Sigmoid colon (tissue), 7 donors: ENCODE measurements at places on chromosomes 3 and 15. TPM values are rescaled to one million over a fixed set of nuclear protein-coding genes. Genes with fewer than 3 reads are reported as not detected.

CFAP100 gene
- total RNA-seq: not detected

DNA sequence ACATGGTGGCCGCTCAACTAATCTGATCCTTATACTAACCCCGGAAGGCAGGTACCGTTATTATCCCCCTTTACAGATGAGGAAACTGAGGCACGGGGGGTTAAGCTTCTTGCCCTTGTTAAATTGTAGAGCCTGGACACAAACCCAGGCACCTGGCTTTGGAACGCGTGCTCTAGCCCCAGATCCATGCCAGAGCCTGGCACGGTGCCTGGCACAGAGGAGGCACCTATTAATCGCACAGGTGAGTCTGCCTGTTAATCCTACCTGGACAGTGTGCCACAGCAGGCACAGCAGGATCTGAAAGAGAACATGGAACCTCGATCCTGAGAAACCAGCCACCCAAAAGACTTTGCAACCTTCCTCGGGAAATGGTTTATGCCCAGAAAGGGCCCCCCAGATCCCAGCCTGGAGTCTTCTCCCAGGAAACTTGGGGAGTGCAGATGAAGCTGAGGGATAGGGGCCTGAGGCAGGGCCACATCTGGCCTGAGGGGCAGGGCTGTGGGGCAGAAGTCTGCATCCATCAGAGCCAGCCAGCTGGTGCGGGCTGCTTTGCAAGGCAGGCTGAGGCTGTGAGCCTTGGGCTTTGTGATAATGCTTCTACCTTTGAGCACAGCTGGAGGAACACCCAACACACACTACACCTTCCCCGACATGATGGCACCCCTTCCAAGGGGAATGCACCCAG is 55.3 kb upstream of the SLC6A1 start:
- DNase-seq: peak; percentile 48

PFN2 gene
- 58.4 TPM for total RNA-seq

RLBP1 gene
- not detected for total RNA-seq

GRCh38 chr15:63699101-63699785 is 102.1 kb downstream of the FBXL22 start:
- DNase-seq: no peak

DNA sequence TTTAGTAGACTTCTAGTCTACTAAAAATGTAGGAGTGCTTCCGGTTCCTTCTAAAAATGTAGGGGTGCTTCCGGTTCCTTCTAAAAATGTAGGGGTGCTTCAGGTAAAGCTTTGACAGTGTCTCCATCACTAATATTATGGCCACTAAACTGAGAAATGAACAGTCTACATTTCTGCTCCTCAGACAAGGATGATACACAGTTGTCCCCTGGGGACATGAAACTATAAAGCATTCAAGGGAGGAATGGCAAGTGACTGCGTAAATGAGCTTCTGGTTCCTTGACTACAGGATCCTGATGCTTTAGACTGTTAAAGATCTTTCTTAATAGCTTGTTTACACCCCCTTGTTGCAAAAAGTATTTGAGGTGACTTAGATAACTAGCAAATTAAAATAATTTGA is 53.9 kb upstream of the SLC9A9 start:
- no peak for DNase-seq
